ENCODE measurements at places on chromosomes 6 and 20.
A peak's percentile ranks its signal among the peaks of the same experiment; 100 is the strongest.

DNA sequence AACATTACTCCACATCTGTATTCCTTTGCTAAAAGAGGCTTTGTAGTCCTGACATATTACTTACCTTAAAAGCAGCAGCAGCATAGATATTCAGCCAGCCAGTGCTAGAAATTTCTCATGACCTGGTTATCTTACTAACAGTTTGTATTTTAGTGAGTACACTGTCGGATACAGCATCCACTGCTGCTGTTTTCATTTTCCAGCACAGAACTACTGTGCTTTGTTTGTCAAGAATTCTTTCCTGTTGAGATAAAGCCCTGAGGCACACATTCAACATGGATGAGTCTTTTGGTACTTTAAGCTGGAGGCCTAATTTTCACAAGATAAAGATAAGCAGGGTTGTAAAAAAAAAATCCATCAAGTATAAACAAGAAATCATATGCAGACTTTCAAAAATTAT, 311.2 kb upstream of the OPRM1 start:
- no peak for ATAC-seq

DNA sequence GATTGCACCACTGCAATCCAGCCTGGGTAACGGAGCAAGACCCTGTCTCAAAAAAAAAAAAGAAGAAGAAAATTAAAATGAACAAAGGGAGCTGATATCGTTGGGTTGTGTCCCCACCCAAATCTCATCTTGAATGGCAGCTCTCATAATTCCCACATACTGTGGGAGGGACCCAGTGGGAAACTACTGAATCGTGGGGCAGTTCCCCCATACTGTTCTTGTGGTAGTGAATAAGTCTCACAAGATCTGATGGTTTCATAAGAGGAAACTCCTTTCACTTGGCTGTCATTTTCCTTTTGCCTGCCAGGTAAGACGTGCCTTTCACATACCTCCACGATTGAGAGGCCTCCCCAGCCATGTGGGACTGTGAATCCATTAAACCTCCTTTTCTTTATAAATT, 149.4 kb downstream of the PREX1 start:
- ATAC-seq = no peak

GRCh38 chr6:139126255-139126654, 8.6 kb upstream of the HECA start:
- ATAC-seq = no peak

DNA sequence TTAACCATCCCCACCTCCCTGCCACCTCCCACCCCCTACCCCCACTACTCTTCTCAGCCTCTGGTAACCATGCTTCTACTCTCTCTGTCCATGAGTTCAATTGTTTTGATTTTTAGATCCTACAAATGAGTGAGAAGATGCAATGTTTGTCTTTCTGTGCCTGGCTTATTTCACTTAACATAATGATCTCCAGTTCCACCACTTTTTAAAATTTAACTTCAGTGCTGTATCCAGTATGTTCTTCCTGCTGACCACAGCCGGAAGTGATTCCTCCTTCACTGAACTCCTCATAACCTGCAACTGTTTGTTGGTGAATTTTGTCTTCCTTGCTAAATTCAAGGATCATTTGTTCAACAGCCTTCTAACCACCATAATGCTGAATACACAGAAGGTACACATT, 3.9 kb downstream of the MAP7 start:
- no peak for ATAC-seq

GRCh38 chr6:52820198-52820597, 16.6 kb upstream of the GSTA1 start:
- no peak for ATAC-seq

DNA sequence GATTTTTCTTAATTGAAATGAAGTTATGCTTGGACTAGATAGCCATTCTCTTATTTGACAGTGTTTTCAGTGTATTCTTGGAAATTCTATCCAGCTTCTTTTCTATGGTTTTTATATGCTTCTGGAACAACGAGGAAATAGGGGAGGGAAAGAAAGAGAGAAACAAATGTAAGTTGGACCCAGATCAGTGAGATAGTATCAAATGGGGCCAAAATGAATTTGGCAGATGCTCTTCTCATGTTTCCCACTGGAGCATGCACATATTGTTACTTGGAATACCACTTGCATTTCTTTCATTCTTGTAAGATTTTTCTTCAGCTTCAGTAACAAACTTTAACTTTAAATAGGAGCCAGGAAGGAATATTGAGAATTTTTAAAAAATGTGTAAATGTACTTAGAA, 312.3 kb downstream of the PRL start:
- ATAC-seq = peak; percentile 38

GRCh38 chr20:38434770-38435554, at the start of gene SNHG17:
Gene SNHG17 (minus strand): TSS chr20:38435328.
- ATAC-seq = peak; percentile 90

GRCh38 chr20:19026121-19026878, 186.1 kb upstream of the SLC24A3 start:
- ATAC-seq = no peak

GRCh38 chr20:33791959-33792597, 19.1 kb upstream of the CHMP4B start:
- ATAC-seq = no peak

GRCh38 chr6:118641042-118641441, 10.3 kb downstream of the CEP85L start:
- ATAC-seq = no peak

DNA sequence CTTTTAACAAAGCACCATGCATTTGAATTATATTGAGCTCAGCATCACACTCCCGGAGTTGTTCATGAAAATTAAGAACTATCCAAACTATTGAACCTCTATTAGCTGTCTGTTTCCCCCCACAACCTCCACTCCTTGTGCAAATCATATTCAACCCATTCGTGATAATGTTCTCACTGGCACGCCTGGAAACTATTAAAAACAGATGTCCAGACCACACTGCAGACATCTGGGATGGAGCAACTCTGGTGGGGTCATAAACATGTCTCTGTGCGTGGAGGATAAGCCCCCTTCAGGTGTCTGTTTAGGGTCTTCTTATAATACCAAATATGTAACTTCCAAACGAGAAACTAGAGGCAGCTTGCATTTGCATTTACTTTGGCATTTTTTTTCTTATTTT, 193.7 kb downstream of the TFAP2A start:
- ATAC-seq = no peak

DNA sequence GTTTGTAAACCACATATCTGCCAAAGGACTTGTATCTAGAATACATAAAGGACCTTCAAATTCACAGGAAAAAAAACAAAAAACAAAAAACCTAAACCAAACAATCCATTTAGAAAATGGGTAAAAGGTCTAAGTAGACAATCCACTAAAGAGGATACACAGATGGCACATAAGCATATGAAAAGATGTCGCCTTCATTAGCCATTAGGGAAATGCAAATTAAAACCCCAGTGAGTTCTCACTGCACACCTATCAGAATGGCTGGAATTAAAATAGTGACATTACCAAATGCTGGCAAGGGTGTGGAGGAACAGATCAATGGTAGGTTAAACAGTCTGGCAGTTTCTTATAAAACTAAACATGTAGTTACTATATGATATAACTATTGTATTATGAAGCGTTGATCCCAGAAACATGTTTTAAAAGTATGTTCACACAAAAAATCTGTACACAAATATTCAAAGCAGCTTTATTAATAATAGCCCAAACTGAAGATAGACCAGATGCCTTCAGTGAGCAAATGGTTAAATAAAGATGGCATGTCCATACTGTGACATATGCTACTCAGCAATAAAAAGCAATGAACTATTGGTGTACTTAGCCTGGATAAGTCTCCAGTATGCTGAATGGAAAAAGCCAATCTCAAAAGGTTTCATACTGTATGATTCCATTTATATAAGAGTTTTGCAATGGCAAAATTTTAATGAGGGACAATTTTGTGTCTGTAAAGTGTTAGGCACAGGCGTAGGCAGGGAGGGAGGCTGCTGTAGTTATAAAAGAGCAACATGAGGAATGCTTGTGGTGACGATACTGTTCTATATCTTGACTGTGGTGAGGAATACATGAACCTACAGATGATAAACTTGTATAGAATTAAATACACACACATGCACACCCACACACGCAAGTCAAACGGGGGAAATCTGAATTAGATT, 43.9 kb downstream of the PLCB1 start:
- no peak for ATAC-seq

DNA sequence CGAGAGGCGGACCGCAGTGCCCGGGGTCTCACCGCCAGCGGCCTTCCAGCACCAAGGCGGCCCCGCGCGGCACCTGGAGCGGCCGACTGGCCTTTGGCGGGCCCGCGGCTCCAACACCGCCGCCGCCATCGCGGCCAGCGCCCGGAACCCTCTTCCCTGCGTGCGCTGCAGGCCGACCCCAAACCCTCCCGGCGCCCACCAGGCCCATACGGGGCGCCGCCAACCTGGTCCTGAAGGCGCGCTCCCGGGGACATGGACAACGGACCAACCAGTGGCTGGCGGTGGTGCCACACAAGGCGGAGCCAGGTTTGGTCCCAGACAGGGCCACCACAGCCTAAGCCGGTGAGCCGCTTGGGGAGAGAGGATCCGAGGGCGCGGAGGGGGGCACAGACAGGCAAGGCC, 1514.8 kb upstream of the DEFB115 start:
- no peak for ATAC-seq

DNA sequence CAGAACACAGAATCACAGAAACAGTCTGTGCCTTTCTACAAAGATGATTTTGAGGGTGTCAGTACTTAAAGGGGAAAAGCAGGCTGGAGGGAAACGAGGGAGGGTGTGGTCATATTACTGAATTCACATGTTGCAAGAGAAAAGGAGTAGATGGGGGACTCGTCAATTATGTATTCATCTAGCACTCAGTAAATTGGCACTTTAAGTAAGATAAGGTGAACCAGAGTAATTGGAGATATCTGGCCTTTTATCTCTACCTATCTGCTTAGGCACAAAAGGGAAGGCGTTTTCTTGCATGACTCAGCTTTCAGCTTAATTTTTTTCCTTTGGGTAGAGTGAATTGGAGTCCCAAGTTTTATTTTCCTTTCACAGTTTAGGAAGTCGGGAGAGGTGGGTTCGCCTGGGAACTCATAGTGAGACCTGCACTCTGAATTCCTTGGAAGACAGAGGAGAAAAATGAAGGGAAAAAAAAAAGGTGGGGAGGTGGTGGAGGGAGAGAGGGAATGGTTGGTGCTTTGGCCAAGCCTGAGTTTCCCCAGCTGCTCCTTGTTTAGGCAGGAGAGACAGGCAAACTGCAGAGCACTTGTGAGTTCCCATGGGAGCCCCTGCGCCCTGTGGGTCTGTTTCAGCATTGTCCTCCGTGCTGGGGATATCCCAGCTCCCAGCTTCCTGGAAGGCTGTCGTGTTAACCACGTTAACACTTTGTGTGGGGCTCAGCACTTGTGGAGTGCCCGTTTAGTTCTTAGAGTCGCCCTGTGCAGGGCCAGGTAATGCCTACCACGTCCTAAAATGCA, 19.7 kb upstream of the GTSF1L start:
- no peak for ATAC-seq

DNA sequence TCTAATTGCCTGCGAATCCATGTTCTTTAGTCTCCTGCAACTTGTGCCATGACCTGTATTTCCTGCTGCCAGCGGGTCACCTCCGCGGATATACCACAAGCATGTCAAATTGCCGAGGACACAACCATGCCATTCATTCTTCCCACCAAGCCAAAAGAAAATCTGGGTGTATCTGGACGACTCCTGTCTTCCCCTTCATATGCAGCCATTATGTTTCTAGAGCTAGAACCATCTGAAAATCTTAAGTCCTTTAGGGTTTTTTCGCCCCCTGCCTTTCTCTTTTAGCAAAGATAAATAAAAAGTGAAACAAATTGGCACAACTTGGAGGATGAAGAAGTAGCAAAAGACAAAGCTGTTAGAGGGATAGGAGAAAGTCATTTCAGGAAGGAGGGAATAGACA, 242.6 kb downstream of the ARID1B start:
- ATAC-seq = no peak

DNA sequence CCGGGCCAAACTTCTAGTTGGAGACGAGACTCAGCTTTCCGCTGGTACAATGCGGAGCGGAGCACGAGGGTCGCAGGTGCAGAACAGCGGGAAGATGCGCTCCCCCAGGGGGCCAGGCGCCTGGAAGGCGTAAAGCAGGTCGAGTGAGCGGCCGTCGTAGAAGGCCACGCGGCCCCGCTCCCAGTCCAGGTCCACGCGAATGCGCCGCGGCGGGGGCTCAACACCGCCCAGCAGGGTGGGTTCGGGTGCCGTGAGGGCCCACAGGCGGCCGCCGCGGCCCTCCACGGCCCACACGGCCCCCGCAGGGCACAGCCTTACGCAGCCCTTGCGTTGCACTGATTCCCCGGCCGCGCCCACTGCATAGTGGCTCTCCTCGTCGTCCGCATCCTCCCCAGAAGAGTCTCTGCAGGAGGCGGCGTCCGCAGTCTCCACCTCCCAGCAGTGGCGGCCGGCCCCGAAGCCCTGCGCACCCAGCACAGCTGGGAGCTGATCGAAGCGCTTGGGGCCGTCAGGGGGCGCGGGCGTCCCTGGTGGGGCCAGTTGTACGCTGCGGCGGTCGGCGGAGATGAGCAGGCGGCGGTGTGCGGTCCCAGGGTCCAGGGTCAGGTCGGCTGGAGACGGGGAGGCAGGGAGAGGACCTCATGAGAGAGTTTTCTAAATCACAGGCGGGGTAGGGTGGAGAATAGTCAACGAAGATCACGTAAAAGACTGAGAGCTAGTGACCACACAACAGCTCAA, 4.3 kb downstream of the PPP1R11 start:
- ATAC-seq = no peak

GRCh38 chr6:136739501-136739900, 52.8 kb downstream of the MAP3K5 start:
- no peak for ATAC-seq

DNA sequence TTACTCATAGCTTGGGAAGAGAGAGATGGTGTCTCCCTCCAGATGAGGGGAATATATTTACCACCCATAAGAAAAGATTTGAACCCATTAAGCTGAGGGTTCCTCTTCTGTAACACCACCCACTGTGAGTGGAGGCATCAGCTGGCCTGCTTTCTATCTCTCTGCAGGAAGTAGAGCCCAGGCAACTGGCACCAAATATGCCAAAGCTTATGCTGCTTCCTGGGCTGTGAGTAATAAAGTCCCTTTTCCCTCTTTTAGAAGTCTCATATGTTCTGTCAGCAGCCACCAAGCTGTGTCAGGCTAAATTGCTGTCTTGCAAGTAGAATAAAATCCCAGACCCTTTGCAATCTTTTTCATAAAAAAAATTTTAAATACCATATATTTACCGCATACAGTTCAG, 241.4 kb downstream of the LAMA2 start:
- ATAC-seq = no peak

DNA sequence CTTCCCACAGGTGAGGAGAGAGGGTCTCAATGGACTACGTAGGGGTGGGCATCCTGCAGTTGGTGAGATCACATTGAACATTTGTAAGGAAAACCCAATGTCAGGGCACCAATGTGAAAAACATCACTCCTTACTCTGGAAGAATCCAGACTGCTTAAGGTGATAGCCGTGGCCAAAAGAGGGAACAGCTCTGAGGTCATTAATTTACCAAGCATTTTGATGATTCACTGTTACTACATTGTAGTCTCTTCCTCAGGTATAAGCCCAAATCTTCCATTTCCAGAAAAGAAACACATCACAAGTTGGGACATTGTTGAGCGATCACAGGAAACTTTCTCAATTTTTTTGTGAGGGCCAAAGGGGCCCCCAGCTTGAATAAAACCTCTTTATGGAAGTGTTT, 61.1 kb upstream of the SPTLC3 start:
- ATAC-seq = no peak

GRCh38 chr20:14866841-14867514, 529.6 kb upstream of the FLRT3 start:
- ATAC-seq = no peak

Measured in motor neuron (in vitro differentiated cells).